ENCODE measurements at places on chromosomes 3 and 15.

- no peak for DNase-seq
These were observed 180.9 kb downstream of the SUCNR1 start for GRCh38 chr3:152054315-152054714.

GRCh38 chr3:195200010-195200822 is 70.7 kb downstream of the XXYLT1 start:
- no peak for DNase-seq

DNA sequence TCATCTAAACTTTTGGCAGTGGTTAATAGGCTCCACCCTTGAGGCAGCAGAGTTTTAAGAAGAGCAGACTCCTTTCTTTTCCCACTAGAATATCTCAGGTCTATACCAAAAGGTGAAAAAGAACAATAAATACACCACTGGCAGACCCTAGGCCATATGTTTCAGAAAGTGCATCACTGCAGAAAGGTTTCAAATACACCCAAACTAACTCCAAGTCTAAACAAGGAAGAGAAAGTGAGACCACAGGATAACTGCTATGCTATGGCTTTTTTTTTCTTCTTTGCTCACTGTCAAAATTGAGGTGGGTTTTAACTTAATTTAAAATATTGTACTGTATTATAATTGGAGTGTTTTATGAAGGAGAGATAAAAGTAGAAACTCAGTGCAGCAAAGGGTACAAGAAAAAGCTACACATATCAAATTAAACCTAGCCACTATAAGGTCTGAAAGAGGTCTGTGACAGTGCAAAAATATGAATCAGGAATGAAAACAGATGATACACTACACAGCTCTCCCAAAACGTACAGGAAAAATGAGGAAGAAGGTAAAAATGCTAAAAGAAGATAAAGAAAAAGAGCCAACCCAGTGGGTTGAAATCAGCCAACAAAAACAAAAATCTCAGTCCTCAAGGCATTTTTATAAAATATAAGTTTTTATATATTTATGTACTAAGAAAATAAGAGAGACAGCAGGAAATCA is 8.4 kb downstream of the SNX4 start:
- DNase-seq, result no peak

DNA sequence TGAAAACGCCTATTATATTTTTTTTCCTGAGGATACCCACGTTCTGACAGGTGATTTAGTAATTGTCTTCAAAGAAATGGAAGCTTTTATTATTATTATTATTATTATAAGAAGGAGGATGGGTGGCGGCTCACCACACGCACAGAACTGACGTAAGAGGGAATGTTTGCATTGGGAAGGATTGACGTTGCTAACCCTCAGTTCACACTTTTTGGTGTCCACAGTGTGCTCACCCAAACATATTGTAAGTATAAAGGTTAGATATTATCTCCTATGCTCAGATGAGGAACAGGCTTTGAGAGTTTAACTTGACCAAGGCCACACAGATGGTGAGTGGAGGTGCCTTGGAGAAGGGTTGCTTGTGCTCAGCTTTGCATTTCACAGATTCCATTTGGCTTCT is 533.5 kb upstream of the TBL1XR1 start:
- DNase-seq, result no peak

DNA sequence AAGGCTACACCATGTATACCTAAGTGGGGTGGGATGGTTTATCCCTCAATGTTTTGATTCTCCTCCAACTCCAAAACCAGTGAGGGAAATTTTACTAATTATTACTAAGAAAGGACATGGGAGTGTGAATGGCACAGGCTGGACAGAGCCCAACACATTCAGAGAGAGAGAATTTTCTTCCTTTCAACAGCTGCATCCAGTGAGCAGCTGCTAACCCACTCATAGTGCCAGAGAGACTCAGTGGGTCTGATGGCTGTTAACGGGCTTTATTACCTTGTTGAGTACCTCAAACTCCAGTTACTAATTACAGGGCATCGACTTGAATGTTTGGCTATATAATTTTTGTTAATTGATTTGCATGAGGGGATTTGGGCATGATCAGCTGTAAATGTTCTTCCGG is 75.8 kb downstream of the RORA start:
- DNase-seq, result no peak

DNA sequence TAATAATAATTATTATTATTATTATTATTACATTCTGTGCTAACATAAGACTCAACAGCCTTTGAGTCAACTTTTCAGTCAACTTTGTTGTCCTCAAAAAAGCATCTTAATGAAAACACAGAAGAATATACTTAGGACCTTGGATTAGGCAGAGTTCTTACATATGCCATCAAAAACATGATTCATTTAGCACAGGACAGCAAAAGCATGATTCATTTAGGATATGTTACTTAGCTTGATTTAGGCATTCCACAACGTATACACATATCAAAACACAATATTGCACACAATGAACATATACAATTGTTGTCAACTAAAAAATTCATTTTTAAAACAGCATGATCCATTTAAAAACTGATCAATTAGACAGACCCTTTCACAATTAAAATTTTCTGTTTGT is 213.0 kb downstream of the FMN1 start:
- DNase-seq, result no peak

- DNase-seq, result no peak
These were observed 19.5 kb downstream of the NFKBIZ start for GRCh38 chr3:101868534-101869464.

GRCh38 chr15:89057506-89058133 is 30.6 kb upstream of the ABHD2 start:
- DNase-seq, result peak; percentile 79

GRCh38 chr3:127408684-127409420 is 121.0 kb upstream of the PRR20G start:
- DNase-seq, result no peak

GRCh38 chr15:41230650-41231421 is at the start of the genes CHP1 and EXD1:
Gene CHP1, plus strand, starts transcription at chr15:41231268. Its CDS starts 115 bp downstream, at chr15:41231383.
Gene EXD1, minus strand, starts transcription at chr15:41230757. Its CDS starts 4,182 bp downstream, at chr15:41226575.
- DNase-seq, result peak; percentile 93

DNA sequence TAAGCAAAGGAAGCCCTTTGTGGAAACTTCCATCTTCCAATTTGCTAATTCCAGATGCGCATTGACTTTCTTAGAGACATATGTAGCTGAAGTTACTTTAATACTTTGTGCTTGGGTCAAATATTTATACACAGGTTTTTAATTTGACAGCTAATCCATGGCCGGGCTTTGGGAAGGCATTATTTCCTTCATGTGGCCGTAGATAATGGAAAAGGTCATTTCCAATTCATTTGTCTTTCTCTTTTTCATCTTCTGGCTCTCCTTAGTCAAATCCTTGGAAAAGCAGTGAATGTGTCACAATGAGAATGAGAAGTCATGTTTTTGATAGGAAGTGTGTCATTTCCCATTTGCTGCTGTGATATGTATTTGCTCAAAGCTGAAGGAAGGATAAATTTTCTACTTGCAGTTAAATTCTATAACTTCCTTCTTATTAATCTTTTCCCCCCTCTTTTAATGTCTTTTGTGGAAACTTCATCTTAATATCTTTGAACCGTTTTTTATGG is 323.3 kb downstream of the CLSTN2 start:
- DNase-seq, result no peak

DNA sequence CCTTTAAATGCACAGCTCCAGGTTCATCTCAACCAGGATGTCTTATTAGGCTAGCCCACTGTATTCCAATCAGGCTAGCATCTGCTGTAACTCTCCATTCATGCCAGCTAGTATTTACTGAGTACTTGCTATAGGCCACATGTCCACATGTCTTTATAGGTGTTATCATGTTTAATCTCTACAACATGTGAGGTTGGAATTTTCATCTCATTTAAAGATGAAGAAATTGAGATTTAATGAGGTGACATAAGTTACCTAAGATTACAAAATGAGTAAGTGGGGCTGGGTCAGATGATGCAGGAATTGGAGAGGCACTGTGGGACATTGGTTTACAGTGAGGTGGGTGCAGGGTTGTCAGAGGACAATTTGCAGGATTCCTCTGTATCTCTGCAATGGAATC is 2.9 kb downstream of the IFT122 start:
- no peak for DNase-seq

GRCh38 chr3:18666655-18667054 is 241.5 kb upstream of the SATB1 start:
- DNase-seq, result no peak

DNA sequence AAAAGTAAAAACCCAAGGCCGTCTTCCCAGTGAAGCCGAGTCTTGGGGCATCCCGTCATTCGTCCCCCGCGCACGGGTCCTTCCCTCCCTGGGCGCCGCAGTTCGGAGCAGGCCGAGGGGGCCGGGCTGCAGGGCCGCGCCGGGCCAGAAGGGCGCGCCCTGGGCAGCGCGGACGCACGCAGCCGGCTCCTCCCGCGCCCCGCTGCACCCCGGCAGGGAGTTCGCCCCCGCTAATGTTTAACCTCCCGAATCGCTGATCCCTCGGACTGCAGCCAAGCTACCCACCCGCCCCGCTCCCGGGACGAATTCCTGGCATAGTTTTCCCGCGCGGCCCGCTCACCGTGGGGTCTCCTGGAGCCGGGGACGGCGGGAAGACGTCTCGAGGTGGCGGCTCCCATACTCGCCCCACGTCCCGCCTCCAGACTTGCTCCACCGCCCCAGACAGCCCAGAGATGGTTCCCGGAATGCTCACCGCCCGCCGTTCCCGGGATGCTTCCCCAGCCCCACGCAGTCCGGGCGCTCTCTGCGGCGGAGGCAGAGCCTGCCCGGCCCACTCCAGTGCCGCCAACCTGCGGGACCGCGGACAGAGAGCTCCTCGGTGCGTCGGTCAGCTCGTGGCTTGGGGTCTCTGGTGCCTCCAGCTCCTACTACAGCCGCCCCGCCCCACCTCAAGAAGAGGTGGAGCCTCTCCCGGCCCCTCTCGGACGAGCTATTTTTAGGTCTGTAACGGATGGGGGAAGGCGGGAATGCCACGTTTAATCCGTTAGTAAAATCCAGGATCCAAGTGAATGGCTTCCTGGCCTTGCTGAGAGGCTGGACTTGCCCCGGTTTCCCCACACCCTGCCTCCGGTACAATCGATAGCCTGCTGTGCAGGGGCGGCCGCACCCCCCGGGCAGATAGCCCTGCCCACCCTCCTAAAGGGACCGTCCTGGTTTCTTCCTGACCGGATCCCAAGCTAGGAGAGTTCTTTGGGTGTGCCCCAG is at the start of gene DZIP1L:
TSS of gene DZIP1L (minus strand) at position 621 of the 984 bp plus-strand sequence. CDS start 11,637 bp downstream, outside the sequence.
- DNase-seq, result peak; percentile 76

Measured in neuronal stem cell (in vitro differentiated cells).